Activated CD8-positive, alpha-beta memory T cell treated with anti-CD3 and anti-CD28 coated beads for 48 hours (primary cell): ENCODE measurements at places on chromosomes 7 and 10.

GRCh38 chr7:4840079-4840501 is 21.7 kb downstream of the PAPOLB start:
- no peak for DNase-seq

- no peak for DNase-seq
These were observed 349.1 kb downstream of the TCERG1L start for GRCh38 chr10:130962240-130963051.

DNA sequence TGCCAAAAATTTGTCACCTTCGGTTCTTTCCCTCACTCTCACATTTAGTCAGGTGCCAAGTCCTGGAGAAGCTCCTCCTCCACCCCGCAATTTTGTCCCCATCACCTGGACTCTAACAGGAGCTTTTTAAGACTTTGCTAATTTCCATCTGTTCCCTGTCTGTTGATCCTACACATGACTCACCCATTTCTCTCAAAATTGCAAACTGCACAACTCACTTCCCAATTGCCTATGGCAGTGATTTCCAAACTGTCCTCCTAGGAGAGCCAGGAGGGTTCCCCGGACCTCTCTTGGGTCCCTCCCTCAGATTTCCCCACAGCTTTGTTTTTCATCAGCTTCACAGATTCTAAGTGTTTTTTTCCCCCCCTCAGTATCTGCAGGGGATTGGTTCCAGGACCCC is 120.3 kb downstream of the WNT2 start:
- DNase-seq: no peak

DNA sequence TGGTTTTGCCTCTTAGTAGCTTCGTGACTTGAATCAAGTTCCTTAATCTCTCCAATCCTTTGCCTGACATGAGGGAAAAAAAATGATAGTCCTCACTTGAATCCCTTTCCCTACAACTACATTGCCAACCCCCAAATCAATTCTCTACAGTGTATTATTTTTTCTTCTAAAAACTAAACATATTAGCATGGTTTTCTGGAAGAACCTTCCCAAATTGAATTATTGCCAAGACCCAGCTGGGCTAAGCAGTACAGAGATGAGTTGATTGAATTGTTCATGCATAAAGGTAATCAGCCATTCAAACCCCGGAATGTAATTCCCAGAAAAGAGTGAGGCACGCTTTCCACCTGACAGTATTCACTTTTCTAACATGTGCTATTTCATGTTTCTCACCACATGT is 155.6 kb upstream of the AGR3 start:
- DNase-seq: no peak

- DNase-seq: no peak
These were observed 135.1 kb downstream of the NRBF2 start for GRCh38 chr10:63268149-63268797.

DNA sequence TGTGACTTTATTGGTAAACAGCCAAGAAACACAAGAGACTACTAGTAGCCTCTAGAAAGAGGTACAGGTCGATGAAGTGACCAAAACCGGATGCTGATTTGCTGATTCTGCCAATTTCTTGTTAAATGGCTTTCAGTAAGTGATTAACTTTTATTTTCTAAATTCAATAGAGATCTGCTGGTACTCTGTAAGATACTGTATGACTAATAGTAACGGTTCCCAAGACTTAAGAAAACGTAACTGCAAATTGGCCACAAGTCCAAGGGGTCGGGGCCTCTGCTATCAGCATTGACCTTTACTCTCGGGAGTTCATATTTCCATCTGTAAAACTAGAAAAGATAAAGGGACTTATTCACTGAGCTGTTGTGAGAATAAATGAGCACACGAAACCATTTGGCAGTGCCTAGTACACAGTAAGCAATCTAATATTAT is 1.4 kb downstream of the FAM3C start:
- DNase-seq: no peak

GRCh38 chr7:18535810-18536415 is 40.4 kb downstream of the HDAC9 start:
- DNase-seq: no peak
